ENCODE measurements at places on chromosomes 16 and 17. TPM values are rescaled to one million over a fixed set of nuclear protein-coding genes. Genes with fewer than 3 reads are reported as not detected.

The TBX21 gene
- not detected for total RNA-seq

The IRX5 gene
- not detected for total RNA-seq

The ALOX12 gene
- total RNA-seq, result not detected

The FTSJ3 gene
- 36.9 TPM for total RNA-seq

The C17orf113 gene
- total RNA-seq, result 3.7 TPM

The CFAP97D1 gene
- not detected for total RNA-seq

The CBFA2T3 gene
- total RNA-seq, result 0.88 TPM

The CHST4 gene
- total RNA-seq, result 2.4 TPM

The LRRC36 gene
- total RNA-seq, result not detected

The NPIPA2 gene
- total RNA-seq, result 2.6 TPM
